ENCODE measurements at places on chromosomes 7 and 10. TPM values are rescaled to one million over a fixed set of nuclear protein-coding genes. Genes with fewer than 3 reads are reported as not detected.

Gene PLEKHA1
- 101 TPM for polyA plus RNA-seq

Gene CYP3A7
- not detected for polyA plus RNA-seq

- peak; percentile 58 for DNase-seq
Observed at GRCh38 chr7:30163231-30163894, 28.6 kb downstream of the MTURN start.

DNA sequence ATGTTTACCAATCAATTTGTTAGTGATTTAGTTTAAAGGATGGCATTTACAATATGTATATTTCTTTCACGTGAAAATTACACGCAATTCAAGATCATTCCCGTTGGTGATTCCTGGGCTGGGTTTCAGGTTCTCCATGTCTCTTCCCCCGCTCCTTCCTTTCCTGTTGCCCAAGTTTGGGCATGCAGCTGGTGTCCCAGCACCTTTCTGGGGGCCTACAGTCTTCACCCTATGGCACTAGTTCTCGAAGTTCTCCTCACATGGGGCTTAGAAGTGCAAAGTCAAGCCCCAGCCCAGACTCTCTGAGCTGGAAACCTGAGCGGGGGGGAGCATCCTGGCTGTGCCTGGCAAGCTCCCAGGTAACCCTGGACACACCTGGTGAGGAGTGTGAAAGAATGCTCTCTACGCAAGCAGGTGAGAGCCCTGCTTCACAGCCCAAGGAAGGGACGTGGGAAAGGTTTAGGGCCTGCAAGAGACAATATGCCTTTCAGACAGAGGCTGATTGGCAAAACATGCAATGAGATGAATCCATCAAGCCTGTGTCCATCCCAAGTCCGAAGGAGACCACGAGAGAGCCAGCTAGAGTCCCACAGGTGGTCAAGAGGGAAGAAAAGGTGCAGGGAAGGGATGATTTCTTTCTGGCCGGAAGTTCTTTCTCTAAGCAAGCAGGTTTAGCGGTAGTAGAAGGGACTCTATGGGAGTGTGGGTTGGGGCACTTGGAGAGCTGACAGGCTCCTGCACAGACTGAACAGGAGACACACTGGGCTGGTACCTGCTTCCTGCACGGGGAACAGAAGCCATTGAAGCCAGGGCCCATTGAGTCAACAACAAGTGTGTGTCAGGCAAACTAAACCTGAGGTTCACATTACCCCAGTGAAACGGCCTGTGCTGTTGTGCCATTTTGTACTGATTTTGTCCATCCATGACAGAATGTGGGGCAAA lies 131.1 kb downstream of the ADARB2 start:
- DNase-seq, result no peak

DNA sequence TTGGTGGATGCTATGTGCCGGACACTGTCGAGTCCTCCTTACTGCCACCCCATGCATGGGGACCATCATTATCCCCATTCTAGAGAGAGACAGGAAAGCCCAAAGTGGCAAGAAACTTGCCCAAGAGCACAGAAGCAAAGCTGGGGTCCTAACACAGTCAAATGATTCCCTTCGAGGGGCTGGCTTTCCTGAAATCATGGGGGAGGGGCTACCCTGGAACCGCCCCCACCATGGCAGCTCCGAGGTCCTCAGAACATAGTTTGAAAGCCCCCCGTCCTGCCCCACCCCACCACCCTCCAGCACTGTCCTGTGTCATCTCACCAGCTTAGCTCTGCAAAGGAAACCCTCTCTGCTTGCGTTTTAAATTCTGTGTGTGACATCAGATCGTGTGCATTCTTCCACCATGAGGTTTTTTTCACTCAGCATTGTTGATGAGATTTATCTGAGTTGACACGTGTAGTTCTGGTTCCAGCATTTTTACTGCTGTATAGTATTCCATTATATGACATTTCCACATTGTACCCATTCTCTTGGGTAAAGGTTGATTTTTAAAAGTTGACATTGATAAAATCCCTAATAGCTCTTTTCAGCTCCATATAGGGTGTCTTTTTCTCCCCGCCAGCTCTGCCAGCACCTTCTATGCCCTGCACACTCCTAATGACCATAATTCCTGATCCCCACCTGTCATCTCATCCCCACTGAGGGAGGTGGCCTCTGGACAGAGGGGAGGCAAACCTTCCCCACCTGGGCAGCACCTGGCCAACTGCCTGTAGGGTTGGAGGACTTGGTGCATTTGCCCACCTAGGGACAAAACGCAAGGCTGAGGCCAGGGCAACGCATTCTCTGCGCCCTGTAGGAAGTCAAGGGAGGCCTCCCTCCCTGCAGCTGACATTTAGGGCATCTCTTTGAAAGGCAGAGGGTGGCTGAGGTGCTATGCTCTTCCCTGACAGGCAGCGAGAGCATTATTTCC lies 100.2 kb upstream of the GPR26 start:
- DNase-seq, result no peak

All from CD8-positive, alpha-beta memory T cell (primary cell).